NCI-H1092 treated with DMSO at 0.1 percent for 48 hours (cell line): ENCODE measurements at places on chromosomes 16 and 17.

- DNase-seq, result no peak
Observed at GRCh38 chr17:70394473-70395232, 225.3 kb downstream of the KCNJ2 start.

GRCh38 chr16:9048302-9048700 is 43.1 kb upstream of the HAPSTR1 start:
- no peak for DNase-seq

DNA sequence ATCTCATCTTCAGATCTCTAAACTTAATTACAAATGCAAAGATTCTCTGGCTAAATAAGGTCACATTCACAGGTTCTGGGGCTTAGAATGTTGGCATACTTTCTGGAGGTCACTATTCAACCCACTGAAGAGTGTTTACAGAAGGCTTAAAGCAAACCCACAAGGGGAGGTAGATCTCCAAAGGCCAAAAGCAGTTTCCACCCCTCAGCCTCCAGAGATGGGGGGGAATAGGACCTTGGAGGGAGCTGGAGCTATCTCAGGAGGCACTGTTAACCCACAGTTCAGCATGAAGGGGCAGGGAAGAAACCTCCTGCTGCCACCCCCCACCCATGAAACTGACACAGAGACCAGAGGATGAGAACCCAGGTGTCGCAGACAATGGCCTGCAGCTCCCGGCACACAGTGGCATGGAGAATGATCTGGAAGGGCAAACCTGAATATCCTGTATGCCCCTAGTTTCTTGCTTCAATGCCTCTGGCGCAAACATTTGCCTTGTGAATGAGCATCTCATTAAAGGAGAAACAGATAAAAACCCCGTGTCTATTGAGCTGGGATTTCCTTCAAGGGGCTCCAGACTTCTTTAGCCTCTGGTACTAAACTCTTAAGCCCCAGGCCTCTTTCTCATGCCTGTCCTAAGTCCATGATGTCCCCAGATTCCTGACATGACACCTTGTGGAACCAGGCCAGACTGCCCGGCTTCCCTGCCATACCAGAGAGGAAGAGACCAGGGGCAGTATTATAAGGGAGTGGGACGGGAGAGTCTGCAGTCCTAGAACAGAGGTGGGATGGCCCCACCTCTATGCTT is 103.1 kb upstream of the CDH5 start:
- no peak for DNase-seq

- DNase-seq, result no peak
Observed at GRCh38 chr16:4257646-4258556, 14.9 kb downstream of the TFAP4 start.
